ENCODE measurements at places on chromosomes 16 and 17.
A peak's percentile ranks its signal among the peaks of the same experiment; 100 is the strongest.

DNA sequence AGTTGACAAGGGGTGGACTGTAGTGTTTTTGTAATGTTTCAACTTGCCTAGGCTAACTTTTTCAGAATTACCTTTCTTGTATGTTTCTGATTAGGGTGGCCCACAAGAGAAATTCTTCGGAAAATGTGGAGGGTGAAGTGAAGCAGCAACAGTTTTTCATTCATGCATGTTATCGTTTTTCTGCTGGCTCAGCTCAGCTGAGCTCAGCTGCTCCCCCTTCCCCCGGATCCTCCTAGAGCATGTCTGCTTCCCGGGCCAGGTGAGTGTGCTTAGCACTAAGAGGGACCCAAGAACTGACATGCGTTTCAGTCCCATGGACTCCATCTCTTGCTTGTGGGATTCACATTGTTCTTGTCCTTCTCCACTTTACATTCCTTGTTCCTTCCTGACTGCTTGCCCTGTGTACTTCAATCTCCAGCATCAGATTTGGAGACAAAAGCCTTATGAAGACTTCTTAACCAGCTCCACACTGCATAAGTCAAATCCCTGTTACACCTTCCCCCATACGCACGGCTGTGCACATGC, 33.6 kb downstream of the SCPEP1 start:
- DNase-seq: no peak

DNA sequence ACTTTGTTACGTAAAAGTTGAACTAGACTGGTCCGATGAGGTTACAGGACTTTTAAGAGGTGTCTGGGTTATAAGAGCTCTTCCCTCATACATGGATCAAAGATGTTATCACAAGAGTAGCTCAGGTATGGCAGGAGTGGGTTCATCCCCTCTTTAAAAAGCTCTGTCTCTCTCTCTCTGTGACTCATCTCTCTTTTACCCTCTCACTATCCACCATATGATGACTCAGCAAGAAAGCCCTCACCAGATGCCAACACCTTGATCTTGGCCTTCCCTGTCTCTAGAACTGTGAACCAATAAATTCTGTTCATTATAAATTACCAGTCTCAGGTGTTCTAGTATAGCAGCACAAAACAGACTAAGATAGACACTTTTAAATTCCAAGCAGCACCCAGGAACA, 1.9 kb upstream of the CLEC19A start:
- no peak for DNase-seq

DNA sequence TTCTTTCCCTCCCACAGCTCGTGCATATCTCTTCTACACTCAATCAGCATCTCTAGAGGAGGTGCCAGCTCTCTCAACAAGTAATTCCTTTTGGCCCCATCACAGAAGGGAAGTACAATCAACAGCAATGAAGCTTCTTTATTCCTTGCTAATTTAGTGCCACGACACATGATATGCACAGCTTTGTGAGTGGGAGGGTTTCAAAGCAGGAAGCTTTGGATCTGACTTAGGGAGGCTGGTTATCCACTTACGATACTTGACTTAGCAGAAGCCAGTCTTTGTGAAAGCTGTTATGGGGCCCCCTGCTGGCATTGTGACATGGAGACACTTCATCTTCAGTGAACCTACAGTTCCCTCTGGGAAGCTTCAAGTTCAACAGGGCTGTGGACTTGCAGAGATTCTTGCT, 81.0 kb downstream of the TMEM100 start:
- peak; percentile 20 for DNase-seq

GRCh38 chr16:56607109-56607618, 1.2 kb upstream of the MT2A start:
- no peak for DNase-seq

- no peak for DNase-seq
Measured at GRCh38 chr17:73334771-73335513, 23.1 kb upstream of the CDC42EP4 start.

- no peak for DNase-seq
Measured at GRCh38 chr16:4193920-4194319, 48.0 kb downstream of the SRL start.

DNA sequence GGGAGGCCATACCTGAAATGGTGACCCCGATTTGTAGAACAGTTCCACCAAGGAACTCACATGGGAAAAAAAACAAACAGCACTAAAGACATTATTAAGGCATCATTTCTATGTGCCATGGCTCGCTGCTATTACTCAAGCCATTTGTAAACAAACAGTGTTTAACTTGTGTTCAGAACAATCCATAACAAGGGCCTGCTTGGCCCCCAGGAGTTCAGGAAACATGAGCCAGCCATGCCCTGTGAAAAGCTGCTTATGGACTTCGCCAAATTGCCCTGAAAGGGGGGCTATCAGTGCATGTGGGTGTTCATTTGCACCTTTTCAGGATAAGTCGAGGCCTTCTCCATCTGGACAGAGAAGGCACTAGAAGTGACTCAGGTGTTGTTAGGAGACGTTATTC, 8.0 kb downstream of the POLR3K start:
- no peak for DNase-seq

DNA sequence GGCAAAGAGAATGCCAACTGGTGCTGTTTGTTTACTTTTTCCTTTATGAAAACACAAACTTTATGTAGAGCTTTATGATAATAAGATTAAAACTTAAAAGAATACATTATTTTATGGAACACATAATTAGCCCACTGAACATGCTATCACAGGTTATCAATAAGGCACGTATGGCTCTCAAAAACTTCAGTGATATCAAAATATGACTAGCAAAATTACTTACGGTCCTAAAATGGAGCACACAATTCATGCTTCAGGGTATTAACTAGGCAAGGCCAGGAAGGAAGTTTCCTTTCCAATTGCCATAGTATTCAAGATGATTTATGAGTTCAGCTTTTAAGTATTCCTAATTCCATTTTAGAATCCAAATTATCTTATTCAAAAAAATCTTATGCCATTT, 3.6 kb downstream of the RNF43 start:
- DNase-seq: no peak

GRCh38 chr16:86768999-86769398, 190.7 kb downstream of the FOXL1 start:
- no peak for DNase-seq

- no peak for DNase-seq
Measured at GRCh38 chr16:50626868-50627267, 54.2 kb downstream of the SNX20 start.

DNA sequence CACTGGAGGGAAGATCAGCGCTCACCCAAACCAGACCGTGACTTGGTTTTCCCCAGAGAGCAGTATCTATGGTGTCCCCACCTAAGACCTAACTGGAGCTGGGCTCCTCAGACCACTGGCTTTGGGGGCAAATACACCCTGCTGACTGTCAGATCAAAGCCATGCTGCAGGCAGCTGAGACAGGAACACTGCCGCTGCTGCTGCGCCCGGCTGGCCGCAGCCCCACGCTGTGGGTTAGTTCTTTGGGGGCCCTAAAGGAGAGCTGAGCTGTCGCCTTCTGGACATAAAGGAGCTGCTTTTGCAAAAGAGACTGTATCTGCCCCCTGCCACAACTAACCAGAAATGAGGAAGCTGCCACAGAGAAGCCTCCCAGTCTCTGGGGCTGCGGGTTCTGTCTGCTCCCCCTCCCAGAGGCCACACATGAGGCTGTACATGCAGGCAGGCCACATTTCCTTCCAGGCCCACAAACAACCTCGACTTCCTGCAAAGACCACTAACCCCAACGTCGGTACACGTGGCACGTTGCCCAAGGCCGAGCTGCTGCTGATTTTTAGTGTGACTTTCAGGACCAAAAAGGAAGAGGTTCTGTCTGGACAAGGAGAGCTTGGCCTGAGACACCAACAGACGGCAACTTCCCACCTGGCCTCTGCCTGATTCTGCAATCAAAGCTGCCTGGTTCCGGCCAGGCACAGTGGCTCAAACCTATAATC, 18.2 kb upstream of the ABR start:
- DNase-seq: peak; percentile 22

DNA sequence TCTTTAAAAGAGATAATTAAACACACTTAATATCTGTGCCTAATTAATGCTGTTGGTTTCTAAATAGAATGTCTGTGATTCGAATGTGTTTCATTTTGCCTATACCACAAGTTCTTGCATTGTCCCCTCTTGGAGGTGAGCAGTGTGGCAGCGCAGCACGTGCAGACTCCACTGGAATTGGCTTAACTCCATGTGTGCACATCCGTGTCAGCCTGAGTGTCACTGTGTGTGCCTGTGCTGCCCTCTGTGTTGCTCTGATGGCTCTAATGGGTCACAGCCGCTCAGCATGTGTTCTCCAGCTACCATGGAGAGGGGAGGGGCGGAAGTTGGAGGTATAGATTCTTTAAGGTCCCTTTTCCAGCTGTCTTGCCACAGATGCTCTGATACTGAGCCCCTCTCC, 226.6 kb downstream of the SPECC1 start:
- DNase-seq: no peak

DNA sequence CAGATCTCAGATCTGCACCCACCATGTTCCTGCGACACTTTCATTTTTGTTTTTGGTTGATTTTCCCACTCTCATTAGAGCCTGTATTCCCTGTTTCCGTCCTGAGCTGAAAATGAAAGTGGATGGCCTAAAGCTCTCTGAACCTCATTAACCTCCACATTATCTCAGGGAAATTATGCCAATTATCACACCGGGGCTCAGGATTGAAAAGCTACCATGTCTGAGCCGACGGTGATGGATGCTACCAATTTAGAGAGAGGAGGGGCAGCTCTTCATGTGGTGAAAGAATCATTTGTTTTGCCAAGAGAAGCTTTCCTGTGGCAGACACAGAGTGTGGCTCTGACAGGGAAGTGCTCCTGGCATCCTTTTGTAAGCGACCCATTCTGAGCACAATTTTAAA, 410.4 kb upstream of the CDH11 start:
- no peak for DNase-seq

Measured in activated naive CD4-positive, alpha-beta T cell treated with anti-CD3 and anti-CD28 coated beads, Interleukin-2, amount 50 U/mL, for 16 hours (primary cell).